Activated CD4-positive, alpha-beta memory T cell treated with anti-CD3 and anti-CD28 coated beads for 36 hours (primary cell): ENCODE measurements at places on chromosomes 13 and 19. TPM values are rescaled to one million over a fixed set of nuclear protein-coding genes. Genes with fewer than 3 reads are reported as not detected.

DNA sequence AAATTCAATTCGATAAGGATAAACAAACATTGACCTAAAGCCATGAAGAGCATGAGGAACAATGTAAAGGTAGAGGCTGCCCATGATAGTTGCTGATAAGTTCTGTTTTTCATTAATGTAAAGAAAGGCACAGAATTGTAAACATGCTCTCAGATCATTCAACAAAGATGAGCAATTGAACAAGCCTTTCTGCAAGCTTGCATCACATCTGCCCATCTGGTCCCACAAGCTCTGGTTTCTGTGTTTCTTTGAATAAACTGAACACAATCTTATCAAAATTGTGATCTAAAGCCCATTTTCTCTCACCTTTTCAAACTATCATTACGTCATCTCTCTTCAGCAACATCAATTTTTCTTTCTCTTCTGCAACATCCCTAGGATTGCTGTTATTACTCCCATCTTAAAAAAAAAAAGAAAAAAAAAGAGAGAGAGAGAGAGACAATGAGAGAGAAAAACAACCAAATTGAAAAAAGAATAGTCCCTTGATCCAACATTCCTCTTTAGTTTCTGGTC, 487.2 kb upstream of the GPC6 start:
- no peaks in the 10 kb centered on the region for H3K36me3 ChIP-seq
- no peak overlapping the region for H3K4me3 ChIP-seq
- no peak overlapping the region for H3K27ac ChIP-seq
- no peaks in the 10 kb centered on the region for H3K4me1 ChIP-seq
- H3K27me3 ChIP-seq: no peaks in the 10 kb centered on the region

The PDX1 gene
- total RNA-seq: not detected

DNA sequence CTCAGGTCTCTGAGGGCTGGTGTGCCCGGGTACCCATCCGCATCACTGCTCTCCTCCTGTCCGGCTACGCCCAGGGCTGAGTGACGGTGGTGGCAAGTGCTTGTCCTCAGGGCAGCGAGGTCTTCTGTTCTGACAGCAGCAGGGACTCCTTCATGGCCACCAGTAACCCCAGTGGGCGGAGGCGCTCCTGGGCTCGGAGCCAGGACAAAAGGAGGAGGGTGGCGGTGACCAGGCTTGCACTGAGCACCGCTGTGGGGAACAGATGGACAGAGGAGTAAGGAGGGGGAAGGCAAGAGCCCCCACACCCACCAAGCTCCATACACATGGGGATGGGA, 5.8 kb downstream of the CD320 start:
- H3K4me1 ChIP-seq: peaks cover 15% of the 10 kb centered on the region
- H3K27me3 ChIP-seq: no peaks in the 10 kb centered on the region
- no peak overlapping the region for H3K4me3 ChIP-seq
- peaks cover 4% of the 10 kb centered on the region for H3K36me3 ChIP-seq
- no peak for DNase-seq

The LRRC4B gene
- total RNA-seq: not detected
